ENCODE measurements at places on chromosomes 16 and 17. TPM values are rescaled to one million over a fixed set of nuclear protein-coding genes. Genes with fewer than 3 reads are reported as not detected.

DNA sequence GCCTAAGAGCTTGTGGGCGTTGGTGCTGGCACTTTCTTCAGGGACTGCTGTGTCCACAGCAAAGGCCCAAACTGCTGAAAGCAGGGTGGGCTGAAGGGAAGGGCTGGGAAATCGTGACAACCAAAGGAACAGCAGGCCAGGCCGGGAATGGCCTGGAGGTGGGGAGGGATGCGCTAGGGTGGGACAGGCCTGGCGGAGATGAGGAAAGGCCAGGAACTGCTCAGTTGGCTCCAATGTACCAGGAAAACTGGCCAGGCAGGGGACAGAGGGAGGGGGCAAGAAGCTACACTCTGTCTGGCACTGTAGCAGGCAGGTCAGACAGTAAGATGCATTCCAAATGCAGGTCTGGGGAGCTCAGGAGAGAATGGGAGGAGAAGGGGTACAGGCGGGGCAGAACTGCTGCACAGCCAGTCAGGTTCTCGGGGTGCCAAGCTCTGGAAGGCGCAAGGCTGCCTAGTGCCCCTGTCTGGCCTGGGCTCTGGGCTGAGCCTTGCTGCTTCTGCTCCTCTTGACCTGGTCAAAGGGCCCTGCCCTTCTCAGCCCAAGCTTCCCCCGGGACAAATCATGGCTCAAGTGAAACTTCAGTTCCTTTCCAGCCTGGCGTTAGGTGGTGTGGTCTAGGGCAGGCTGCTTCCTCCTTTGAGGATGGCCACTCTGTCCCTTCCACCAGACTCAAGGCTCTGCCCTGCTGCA, 7.3 kb downstream of the PNMT start:
- DNase-seq = no peak

GRCh38 chr16:89374393-89374960, 115.9 kb downstream of the ANKRD11 start:
- no peak for DNase-seq

DNA sequence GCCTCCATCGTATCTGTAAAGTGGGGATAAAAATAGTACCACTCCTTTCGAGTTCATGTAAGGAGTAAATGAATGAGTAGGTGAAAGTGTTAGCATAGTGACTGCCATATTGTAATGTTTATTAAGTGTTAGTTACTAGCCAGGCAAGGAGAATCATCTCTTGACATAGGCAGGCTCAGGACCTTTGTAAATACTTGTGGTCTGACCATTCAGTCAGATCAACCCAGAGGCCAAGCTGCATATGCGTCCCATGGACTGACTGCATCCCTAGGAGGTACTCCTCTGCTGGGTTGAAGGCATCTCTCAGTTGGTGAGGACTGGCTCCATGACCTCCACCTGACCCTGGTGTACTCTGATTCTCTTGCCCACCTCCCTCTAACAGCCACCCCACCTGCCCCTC, 40.5 kb upstream of the CDRT4 start:
- DNase-seq = no peak

GRCh38 chr17:35046245-35046644, 17.3 kb downstream of the RFFL start:
- no peak for DNase-seq

- DNase-seq = no peak
These were observed 24.1 kb upstream of the ENGASE start for GRCh38 chr17:79050551-79050950.

GRCh38 chr16:22671301-22672076, 142.5 kb upstream of the HS3ST2 start:
- no peak for DNase-seq

Gene TBX6
- 4.2 TPM for total RNA-seq

DNA sequence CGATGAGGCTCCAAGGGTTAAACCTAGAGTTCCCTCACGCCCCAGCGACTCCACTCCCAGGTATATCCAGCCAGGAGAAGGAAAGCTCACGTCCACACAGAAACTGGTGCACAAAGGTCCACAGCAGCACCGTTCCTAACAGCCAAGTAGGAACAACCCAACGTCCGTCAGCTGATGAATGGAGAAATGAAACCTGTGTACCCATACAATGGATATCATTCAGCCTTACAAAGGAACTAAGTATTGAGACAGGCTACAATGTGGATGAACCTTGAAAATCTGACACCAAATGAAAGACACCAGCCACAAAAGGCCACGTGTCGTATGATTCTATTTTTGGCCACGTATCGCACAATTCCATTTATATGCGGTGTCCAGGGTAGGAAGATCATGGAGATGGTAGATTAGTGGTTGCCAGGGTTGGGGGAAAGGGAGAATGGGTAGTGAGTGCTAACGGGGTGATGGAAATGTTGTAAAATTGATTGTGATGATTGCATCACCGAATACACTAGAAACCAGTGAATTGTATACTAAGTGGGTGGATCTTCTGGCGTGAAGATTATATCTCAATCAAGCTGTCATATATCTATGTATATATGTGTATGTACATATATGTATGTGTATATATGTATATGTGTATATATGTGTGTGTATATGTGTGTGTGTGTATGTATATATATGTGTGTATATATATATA, 30.1 kb downstream of the NLRC3 start:
- DNase-seq = no peak

Gene FAM20A
- total RNA-seq = not detected

All from activated T-cell treated with anti-CD3 and anti-CD28 coated beads, Interleukin-2, amount 50 U/mL, for 72 hours (primary cell).